ENCODE measurements at places on chromosomes 13 and 19.

- DNase-seq: peak; percentile 19
These were observed 6.0 kb downstream of the SPRED3 start for GRCh38 chr19:38394488-38394887.

DNA sequence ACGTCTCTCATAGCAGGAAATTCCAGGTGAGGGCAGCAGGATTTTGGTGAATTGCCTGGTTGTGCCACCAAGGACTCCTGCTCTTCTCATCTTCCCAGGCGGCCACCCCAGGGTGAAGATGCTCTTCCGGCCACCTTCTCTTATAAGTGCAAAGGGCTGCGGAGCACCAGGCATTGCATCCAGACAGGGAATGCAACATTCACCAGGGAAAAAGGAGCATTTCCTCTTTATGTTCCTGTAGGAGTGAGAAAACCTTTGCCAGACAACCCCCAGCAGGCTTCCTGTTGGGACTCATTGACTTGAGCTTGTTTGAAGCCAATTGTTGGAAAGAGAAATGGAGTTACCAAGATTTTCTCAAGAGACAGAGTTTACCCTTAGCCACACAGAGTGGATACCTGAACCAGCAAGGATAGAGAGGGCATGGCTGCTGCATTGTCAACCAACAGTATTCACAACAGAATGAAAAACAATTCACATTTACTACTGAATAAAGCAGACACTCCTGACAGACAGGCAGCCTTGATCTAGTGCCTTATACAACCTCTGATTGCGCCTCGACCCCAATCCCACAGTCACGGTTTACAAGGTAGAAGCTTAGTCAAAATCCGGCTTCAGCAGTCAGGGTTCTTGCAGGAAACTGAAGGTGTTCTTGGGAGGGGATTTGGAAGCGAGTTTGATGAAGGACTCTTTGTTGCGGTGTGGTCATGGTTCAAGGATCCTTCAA lies 1.8 kb upstream of the ATP11A start:
- no peak for DNase-seq

DNA sequence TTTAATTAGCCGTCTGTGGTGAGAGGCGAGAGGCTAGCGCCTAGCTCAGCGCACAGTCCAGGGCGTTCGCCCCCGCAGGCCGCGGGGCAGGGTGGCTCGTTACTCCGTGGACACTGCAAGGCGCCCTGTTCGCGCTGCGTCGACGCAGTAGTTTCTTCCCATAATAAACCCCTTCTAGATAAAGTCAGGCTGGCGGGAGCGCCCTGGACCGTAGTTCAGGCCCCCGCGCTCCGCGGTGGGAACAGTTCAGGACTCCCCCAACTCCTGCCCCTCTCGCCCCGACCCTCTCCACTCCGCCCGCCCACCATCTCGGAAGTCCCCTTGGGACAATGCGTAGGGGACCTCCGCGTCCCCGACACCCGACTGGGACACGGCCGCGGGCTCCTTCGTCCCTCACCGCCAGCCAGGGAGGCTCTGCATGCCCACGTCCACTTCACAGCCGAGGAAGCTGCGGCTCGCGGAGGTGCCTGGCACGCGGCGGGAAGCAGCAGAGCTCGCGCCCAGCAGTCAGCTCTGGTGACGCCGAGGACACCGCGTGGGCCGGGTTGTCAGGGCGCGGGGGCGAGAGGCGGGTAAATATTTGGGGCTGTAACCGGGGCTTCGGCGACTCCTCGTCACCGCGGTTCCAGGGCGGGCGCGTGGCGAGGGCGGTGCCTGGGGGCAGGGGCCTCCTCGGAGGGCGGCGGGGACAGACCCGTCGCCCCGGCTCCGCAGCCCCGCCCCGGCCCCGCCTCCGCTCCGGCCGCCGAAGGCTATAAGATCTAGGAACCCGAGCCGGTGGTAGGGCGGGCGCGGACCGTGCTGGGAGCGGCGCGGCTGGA lies at the start of gene RGCC:
RGCC (plus strand) TSS at position 783 of the 821 bp plus-strand sequence. CDS start 158 bp downstream, outside the sequence.
- peak; percentile 96 for DNase-seq

GRCh38 chr13:79290595-79291244 lies 115.3 kb downstream of the RBM26 start:
- no peak for DNase-seq
